Right hindlimb (tissue), 1 donor: ENCODE measurements at places on chromosomes 11 and 22.

- no peak for DNase-seq
Measured at GRCh38 chr11:126734752-126735151, 265.8 kb downstream of the KIRREL3 start.

DNA sequence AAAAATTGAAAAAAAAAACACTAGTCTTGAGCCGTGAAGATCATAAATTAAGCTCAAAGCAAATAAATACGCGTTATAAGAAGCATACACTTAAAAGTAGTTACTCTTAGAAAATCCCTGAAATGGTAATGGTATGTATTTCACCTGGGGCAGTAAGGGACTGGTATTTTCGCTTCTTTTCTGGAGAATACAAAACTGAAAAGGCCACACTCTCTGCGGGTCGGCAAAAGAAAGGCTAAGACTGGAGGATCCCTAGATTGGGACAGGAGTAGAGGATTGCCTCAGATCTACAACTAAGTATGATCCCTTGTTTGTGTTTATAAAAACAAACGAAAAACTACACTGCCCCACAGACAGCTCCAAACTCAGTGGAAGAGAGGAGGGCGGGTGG lies 617 bp downstream of the TSG101 start:
- no peak for DNase-seq

DNA sequence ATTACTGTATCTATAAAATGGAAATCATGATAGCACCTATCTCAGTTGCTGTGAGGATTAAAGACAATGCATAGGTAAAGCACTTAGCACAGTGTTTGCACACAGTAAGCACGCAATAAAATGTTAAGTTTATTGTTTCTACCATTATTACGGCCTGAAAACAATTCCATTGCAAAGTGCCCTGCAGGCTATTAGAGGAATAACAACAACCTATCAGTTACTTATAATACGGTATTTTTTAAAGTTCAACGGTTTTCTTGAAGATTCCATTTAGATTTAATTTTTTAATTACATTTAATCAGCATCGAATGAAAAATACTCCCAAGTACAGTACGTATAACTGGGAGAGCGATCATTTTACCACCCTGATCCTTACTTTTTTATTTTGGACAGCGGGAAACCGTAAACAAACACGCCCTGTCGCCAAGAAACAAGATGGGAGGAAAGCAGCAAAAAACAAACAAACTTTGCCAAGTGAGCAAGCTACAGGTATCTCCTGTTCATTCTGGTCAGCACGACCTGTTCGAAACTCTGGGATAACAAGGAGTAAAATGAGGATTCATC lies 893 bp downstream of the SLC36A4 start:
- DNase-seq = no peak

- no peak for DNase-seq
Measured at GRCh38 chr11:106379265-106379664, 301.8 kb downstream of the AASDHPPT start.

DNA sequence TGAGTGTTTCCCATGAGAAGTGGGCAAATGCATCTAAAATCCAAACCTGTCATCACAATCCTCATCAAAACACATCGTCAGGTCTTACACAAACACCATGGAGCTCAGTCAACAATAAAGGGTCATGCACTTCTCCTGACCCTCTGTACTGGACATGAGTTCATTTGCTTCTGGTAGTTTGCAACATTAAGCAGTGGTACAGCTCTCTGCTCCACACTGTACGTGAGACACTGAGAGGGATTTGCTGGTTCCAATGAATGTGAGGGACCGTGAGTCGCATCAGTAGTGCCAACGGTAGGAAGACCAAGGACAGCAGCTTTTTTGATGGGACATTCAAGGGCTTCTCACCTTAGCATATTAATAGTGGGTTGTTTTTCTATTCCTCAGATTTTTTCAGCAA lies 752.3 kb downstream of the OPCML start:
- DNase-seq = no peak

GRCh38 chr11:41947392-41947791 lies 487.9 kb upstream of the LRRC4C start:
- DNase-seq = no peak

DNA sequence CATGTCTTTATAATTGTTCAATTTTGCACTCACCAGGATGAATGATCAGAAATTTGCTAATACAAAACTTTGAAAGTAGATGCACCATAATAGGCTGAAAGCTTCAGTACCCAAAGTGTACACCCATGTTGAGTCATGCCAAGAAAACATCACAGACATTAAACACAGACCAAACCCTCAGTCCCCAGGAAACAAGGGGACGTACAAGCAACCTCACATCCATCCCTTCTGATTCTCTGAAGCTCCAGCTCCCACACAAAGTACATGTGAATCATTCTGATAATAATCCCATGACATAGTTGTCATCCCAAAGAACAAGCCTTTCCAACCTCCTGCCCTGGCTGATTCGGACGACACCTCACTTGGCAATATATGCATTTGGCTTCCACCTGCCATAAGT lies 183.8 kb downstream of the SNX19 start:
- no peak for DNase-seq

GRCh38 chr22:20111689-20112622 lies 3.9 kb upstream of the RANBP1 start:
- no peak for DNase-seq

DNA sequence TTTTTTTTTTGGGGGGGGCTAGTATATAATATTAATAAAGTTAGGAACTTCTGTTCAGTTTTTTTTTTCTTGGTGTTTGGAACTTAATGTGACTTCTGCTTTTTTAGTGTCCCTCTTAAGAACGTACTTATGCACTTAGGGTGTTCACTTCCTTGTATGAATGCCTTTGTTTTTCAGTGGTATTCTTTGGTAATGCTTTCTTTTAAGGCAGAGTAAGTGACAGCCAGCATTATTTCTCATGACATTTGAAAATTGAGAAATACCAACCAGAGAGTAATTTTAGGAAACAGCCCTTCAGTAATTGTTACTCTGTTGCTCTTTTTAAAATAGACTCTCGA lies 2.4 kb downstream of the GRK3 start:
- no peak for DNase-seq

DNA sequence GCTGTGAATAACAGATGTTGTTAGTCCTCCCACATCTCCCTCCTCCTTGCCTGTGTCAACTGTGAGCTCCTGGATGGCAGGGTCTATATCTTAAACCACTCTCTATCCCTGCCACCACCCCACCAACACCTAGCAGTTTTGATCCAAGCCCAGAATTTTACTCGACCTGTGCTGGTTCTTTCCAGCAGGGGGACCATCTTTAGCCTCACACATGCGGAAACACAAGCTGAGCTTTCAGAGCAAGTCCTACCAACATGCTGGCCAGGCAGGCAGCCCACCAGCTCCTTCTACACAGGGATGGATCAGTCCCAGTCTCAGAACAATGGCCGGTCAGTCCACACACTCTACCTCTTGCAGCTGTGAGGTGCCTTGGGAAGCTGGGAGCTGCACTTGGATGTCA lies 231.5 kb downstream of the NXPE2 start:
- no peak for DNase-seq

- peak; percentile 83 for DNase-seq
Measured at GRCh38 chr11:119320776-119321524, 4.0 kb upstream of the MCAM start.

GRCh38 chr11:73463359-73463758 lies 87.2 kb downstream of the RELT start:
- DNase-seq = no peak

DNA sequence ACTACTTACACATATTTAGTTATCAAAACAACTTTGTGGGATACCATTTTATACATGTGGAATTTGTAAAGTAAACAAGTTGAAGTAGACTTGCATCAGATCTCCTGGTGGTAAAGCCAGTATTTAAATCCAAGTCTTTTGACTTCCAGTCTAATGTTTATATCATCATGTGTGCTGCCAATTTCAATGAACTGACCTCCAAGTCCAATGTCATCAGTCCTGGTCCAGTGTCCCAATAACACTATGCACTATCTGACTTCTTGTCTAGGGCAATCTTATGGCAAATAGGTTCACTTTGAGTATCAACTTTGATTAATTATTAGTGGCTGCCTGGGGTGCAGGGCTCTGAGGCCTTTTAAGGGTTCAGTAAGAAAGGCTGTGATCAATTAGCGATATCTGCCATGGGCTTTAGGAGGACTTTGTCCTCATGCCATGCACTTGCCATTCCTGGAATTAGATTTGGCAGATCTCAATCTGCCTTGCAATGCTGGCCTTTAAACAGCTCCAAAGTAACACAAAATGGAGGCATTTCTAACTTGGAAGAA lies 9.6 kb upstream of the PTS start:
- DNase-seq = no peak

DNA sequence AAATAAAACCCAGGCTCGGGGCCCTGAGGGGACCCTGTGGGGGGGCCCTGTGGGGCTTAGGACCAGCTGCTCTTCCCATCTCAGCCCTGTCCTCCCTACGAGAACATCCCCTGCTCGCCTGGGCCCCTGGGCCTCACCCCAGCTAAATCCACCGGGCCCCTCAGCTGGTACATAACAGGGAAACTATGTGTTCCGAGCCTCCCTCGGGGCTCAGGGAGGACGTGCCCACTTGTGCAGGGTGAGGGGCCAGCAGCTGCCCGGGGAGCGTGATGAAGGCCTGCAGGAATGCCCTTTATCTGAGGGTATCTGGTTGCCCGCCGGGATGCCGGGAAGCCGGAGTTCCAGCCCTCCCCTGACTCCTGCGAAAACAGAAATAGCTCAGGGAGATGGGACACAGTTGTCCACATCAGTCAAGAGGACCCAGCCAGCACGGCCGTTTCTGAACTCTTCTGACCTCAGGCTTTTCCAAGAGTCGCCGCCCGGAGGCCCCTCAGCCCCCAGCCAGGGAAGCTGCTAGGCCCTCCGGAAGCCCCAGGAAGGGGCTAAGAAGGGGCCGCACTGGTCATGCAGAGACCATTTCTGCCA lies 20.6 kb downstream of the MRPL23 start:
- DNase-seq = peak; percentile 24

DNA sequence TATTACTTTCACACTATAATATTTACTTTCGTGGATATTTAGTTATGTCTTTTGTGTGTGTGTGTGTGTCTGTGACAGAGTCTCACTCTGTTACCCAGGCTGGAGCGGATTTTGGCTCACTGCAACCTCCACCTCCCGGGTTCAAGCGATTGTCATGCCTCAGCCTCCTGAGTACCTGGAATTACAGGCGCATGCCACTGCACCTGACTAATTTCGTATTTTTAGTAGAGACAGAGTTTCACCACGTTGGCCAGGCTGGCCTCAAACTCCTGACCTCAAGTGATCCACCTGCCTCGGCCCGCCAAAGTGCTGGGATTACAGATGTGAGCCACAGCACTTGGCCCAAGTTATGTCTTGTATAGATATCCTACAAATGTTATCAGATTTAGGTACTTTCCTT lies 9.9 kb downstream of the PISD start:
- no peak for DNase-seq

DNA sequence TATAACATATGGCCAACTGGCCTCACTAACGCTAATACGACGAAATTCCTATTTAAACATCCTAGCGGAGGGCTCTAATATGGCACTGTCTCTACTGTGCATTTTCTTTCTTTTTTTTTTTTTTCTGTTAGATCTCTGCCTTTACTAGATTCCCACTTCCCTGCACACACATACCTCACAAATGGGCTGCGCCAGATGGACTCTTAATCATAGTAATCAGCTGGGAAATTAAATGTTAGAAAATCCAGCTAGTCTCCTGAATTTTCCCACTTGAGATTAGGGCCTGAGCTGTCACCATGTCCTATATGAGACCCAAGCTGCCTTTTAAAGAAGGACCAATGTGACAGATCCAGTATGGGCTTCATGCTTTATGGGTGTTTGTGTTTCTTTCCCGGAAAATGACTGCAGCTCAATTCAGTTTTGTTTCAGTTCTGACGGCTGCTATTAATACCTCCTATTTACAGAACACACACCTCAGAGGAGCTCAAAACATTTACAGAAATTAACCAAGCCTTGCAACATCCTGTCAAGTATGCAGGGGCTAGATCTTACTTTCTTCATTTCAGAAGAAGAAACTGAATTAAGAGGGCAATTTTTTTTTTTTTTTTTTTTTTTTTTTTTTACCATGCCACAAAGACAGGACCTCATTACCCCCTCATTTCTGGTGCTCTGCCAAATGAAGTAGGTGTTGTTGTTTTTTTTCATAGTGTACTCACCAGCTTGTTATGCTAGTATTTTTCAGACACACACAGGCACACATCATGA lies 49.8 kb upstream of the BLID start:
- no peak for DNase-seq

- no peak for DNase-seq
Measured at GRCh38 chr11:44532809-44533208, 32.7 kb upstream of the CD82 start.

DNA sequence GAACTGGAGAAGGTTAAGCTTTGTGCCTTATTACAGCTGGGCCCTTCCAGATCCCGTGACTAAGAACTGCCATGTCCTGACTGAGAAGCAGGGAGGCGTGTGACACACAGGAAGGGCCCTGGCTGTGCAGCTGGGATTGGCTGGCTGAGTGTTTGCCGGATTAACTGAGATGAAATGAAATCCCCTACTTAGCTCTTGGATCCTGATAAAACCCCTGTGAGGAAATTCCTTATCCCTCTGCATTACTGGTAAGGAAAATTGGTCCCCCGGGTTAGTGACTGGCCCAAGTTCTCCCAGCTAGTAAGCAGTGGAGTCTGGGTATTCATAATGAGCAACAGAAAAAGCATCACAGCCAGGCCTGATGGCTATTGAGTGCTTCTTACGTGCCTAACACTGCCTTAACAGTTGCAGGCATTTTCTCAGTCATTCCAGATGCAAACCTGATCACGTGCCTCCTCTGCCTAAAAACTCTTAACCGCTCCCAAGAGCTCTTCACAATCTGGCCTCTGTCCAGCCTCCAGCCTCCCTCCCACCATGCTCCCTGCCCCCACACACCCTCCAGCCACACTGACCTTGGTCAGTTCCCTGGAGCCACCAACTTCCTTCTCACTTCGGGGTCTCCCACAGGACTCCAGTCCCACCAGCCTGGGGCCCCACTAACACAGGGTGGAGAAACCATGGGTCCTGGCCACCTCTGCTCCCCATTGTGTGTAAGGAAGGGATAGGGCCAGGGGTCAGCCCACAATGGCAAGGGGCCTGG lies 37.8 kb downstream of the ARRB1 start:
- peak; percentile 67 for DNase-seq

DNA sequence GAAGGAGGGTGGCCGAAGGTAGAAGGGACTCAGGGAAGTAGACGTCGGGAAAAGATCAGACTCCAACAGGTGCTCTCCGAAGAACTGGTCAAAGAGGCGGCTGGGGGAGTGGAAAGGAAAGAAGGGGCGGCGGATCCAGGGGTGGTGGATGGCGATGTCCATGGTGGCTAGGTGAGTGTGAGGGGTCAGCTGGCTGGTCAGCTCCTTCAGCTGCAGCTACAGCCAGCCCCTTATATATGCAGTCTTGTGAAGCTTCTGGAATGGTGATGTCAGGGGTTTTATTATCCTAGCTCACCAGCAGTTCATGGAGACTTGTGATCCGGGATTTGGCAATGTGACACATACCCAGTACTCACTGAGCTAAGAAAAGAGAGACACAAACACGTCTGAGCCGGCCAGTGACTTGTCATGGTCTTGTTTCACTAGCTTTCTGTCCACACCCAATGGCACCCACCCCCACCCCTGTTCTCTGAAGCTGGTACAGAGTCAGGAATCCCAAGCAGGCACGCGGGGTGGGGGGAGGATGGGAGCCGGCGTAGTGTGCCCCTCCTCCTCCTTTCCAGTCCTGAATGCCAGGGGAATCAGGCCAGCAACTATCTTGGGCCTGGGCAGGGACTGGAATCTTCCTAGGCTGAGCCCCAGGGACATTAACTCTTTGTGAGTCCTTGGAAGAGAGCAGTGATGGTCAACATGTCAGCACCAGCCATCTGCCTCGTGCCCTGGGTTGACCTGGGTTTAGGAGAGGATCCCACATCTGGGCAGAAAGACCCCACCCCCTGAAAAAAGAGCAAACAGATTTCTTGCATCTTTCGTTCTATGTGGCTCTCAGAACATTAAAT lies at the start of gene CRYAB:
CRYAB (minus strand) TSS at position 208 of the 839 bp plus-strand sequence; CDS start at position 162, 46 bp downstream.
- peak; percentile 93 for DNase-seq
